ENCODE measurements at places on chromosomes 7 and 10. TPM values are rescaled to one million over a fixed set of nuclear protein-coding genes. Genes with fewer than 3 reads are reported as not detected.

GRCh38 chr7:76191783-76192240, 9.9 kb upstream of the SRRM3 start:
- DNase-seq: no peak

DNA sequence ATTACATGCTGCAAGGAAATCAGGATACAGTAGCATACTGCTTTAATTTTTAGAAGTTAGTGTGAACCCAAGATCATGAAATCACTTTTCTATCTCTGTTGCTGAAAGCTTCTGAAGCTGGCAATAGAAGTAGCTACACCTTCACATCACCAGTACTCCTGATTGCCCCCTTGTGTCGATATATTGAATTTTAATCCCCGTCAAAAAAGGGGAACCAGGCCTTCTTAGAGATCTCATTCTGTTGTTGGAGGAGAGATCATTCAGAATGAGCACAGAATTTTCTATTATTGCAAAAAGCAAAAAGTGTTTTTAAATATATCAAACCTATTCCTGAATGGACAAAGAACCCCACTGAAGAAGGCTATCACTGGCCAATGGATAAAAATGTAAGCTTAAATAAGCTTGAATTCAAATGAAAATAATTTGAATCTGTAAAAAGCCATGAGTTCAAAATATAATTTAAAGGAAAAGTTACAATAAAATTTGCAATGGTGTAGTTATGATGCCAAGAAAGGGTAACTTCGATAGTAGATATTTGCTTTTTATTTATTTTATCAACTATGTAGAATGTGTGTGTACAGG, 39.7 kb upstream of the TEX47 start:
- no peak for DNase-seq

Gene ACTR3C
- 3.7 TPM for total RNA-seq

GRCh38 chr10:6643962-6644361, 63.9 kb upstream of the PRKCQ start:
- no peak for DNase-seq

- DNase-seq: no peak
These were observed 24.9 kb downstream of the RCC1L start for GRCh38 chr7:75048435-75049379.

- no peak for DNase-seq
These were observed 780.2 kb downstream of the MAGI2 start for GRCh38 chr7:78673272-78673671.

GRCh38 chr10:131729361-131729760, 171.4 kb upstream of the PPP2R2D start:
- DNase-seq: no peak

DNA sequence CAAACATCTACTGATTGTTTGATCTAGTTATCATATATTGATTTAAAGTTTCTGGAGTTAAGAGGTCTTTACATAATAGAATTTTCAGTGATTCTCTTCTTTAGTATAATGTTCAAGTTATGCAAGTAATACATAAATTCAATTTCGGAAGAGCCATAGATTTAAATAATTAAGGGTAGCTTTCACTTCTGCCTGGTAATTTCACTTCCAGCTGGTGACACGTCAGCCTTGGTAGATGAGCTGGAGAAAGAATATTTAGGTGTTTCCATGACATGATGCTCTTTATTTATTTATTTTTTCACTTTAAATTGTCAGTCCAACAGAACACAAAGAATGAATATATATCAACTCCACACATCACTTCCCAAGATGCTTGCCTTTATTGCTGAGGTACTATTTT, 5.2 kb upstream of the OTUD1 start:
- no peak for DNase-seq

DNA sequence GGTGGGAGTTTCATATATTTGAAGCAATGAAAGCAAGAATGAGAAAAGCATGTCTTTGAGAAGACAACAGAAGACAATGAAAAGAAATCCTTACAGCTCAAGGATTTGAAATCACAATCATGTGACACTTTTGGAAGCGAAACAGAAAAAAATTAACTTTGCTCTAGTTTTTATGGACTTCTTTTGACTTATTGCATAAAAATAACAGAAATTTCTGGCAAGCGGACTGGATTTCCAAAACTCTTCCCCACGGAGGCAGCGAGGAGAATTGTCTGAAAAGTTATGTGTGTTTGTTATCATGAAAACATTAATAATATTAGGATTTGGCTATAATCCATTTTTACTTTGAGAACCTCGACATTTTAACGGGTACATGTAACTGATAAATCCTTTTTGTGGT, 223.3 kb downstream of the LRMDA start:
- no peak for DNase-seq

DNA sequence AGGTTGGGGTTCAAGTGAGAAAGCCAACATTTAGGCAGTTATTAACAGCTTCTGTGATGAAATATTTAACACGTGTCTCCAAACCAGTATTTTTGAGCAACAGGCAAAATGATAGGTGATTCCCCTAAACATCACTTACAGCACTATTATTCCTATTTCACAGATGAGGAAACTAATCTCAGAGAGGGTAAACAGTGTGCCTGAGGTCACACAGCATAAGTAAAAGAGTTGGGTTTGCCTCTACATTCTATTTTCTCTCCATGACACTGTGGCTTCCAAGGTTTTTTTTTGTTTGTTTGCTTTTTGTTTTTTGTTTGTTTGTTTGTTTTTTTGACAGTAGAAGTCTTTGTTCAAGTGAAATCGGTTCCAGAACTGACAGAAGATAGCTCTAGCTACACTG, 43.2 kb upstream of the PDCD4 start:
- no peak for DNase-seq

Gene HOXA11
- total RNA-seq: not detected

Gene EVX1
- not detected for total RNA-seq

GRCh38 chr10:51244309-51244708, 170.0 kb downstream of the PRKG1 start:
- DNase-seq: no peak

Gene NANOS1
- 3.3 TPM for total RNA-seq

Gene GNGT1
- total RNA-seq: not detected

DNA sequence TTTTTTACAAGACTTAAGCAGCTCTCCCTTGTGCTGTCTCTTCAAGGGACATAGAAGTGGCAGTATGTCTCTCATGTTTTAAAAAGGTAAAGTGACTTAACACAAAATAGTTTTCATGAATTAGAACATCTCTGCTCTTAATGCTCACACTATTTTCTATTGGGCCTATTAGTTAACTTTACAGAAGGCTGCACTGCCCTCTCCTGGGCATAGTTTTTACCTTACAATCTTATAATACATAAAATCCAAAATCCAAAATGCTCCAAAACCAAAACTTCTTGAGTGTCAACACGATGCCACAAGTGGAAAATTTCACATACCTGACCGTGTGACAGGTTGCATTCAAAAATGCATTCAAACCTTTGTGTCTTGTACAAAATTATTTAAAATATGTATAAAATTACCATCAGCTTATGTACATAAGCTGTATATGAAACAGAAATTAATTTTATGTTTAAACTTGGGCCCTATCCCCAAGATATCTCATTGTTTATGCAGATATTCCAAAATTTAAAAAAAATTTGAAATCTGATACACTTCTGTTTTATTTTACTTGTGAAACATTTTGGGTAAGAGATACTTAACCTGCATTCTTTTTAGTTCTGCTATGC, 25.8 kb downstream of the TES start:
- peak; percentile 48 for DNase-seq

Gene HACD1
- 151 TPM for total RNA-seq

Gene FXYD4
- not detected for total RNA-seq

Gene HOXA5
- not detected for total RNA-seq

DNA sequence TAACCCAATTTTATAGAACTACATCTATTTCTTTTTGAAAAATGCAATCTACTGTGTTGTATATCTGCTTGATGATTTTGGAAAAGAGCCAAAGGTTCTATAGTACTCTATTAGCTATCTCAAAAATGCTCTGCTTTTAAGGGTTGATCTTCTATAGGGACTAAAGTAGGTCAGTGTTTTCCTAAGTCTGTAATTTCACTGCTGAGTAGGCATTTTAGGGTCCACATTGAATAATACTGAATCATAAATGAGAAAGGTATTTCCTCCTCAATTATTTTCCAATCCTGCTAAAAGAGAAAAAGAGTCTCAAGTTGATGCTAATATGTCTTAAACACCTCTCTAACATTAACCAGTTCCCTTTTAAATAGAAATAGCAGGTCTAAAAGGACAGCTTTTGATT, 244.2 kb downstream of the LHFPL3 start:
- no peak for DNase-seq

- no peak for DNase-seq
These were observed 627 bp upstream of the FLNC start for GRCh38 chr7:128829391-128830166.

DNA sequence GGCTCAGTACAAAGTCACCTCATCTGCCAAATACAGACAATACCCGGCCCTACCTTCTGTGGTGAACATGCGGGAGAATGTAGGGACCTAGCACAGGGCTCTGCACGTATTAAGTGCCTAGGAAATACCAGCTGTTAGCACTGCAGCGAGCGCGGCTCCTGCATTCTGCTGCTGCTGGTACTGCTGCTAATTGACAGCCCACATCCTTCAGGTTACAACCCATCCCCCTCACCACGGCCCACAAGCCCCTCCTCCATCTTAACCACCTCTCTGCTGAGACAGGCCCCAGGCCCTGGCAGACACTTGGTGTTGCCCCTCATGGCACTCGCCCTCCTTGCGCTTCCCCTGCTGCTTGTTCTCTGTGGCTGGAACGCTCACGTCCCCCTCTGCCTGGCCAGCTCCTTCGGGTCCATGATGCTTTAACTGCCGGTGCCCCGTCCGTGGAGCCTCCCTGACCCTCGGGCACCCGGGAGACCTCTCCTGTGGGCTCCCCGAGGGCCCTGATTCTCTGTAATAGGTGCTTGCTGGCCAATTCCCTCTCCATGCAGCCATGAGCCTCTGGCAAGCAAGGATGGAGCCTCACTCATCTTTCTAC, 53.3 kb upstream of the LOXL4 start:
- DNase-seq: no peak

Gene PKD2L1
- 0.44 TPM for total RNA-seq

DNA sequence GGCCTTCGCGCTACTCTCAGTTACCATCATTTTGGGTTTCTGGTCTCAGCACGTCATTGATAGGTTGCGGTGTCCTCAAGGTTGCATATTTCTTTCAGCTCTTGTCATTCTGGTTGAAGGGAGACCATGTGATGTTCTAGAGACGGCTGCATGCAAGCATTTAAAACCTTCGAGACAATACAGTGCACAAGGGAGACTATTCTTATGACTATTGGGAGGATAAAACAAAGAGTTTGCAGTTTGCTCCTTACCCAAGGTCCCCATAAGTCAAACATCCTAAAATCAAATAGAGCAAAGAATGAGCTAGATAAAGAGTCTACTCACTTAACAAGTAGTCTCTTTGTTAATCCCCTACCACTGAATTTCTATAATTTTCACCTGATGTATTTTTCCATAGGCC, 39.1 kb downstream of the NPVF start:
- no peak for DNase-seq

Gene STEAP2
- total RNA-seq: 28.2 TPM

Gene ZNF786
- 3.0 TPM for total RNA-seq

- DNase-seq: peak; percentile 45
These were observed at the start of gene SYNPO2L for GRCh38 chr10:73655990-73656298. Gene SYNPO2L, minus strand, starts transcription at chr10:73656029. Its CDS starts 107 bp downstream, at chr10:73655922.

Gene ASB10
- 8.2 TPM for total RNA-seq

DNA sequence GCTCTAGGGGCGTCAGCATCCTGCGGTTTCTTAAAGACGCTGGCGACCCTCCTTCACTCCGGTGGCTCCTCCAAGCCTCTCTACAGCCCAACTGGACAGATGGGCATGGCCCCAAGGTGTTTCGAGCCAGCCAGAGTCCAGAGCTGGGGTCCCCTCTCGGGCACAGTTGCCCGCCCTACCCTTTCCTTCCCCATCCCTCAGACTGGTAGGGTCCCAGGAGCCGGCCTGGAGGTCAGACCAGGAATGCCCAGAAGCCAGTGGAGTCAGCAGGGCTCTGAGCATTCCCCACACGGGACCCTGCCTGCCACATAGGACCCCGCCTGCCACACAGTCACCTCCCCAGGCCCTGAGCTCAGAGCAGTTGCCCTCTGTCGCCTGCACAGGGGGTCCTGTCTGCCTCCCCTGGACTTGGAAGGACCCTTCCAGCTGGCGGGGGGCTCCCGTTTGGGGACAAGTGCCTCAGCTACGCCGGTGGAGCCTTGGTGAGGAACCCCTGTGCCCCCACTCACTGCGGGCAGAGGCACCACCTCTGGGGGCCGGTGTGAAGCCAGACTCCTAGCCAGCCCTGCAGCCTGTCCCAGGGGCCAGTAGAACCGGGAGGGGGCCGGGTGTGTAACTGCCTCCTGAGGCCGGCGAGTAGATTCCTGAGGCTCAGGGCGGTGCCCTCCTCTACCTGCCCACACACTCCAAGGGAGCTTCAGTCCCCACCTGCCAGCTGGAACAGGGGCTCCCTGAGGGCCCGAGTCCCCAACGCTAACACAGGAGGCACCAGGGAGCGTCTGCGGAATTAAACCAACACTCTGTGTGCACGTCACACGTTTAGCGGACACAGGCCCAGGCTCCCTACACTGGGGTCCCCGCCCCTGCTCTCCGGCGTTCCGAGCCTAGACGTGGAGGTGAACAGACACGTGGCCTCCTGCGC, 19.4 kb upstream of the PDGFA start:
- no peak for DNase-seq

GRCh38 chr10:11444531-11445228, 166.8 kb downstream of the USP6NL start:
- DNase-seq: no peak
